ENCODE measurements at places on chromosomes 16 and 17.

- no peak for DNase-seq
Measured at GRCh38 chr17:57355090-57355859, 99.0 kb downstream of the MSI2 start.

DNA sequence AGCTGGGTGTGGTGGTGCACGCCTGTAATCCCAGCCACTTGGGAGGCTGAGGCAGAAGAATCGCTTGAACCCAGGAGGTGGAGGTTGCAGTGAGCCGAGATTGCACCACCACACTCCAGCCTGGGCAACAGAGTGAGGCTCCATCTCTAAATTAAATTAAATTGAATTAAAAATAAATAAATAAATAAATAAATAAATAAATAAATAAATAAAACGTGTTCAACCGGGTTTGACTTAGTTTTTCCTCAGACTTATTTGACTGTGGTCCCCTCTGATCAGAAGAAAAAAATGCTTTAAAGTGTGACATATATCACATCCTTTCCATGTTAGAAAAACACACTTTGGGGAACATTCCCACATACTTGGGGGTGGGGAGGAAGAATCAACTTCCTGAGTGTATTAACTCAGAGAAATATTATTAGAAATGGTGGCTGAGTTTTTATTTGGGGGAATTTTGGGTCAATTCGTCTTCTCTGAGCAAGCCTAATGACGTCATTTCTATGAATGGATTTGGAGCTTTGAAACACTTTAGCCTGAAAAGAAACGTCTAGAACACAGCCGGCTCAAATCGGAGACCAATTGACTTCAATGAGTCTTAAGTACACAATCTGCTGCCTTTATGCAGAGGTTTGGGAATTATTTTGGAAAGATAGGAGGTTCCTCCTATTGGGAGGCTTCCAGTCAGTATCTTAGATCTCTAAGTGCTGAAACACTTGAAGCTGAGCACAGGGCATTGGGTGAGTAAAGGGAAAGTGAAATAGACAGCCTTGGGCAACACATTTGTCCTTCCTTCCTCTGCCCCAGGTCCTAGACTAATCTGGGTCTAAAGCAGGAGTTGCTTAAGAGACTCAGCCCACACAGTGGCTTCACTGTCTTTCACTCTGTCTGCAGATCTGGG, 132.6 kb downstream of the PITPNC1 start:
- DNase-seq = no peak

DNA sequence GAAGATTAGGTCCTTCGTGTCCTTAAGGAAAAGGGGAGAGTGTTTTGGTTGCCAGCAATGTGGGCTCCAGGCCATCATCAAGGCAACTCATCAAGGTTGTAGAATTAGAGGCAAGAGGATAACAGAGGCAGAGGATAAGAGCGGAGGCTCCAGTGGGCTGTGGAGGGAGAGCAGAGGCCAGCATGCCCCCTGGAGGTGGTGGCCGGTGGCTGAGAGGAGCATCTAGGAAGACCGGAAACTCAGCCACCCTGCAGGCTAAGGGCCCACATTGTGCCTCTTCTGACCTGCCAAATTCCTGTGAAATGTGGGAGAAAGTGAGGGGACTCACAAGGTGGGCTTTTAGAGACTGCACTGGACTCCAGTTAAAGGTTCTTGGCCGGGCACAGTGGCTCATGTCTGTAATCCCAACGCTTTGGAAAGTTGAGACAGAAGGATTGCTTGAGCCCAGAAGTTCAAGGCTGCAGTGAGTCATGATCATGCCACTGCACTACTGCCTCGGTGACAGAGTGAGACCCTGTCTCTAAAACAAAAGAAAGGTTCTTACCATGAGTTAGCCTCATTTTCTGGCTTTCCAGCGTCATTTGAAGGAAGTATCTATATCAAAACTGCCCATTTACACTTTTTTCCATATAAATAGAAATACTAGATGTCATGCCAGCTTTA, 62.7 kb upstream of the ADORA2B start:
- no peak for DNase-seq

- DNase-seq = no peak
Measured at GRCh38 chr17:57817299-57817698, 32.5 kb downstream of the MRPS23 start.

Measured in T-helper 2 cell (primary cell).